ENCODE measurements at places on chromosomes 1 and 21.

- no peak for DNase-seq
These were observed 310.1 kb downstream of the DPYD start for GRCh38 chr1:97610748-97611147.

DNA sequence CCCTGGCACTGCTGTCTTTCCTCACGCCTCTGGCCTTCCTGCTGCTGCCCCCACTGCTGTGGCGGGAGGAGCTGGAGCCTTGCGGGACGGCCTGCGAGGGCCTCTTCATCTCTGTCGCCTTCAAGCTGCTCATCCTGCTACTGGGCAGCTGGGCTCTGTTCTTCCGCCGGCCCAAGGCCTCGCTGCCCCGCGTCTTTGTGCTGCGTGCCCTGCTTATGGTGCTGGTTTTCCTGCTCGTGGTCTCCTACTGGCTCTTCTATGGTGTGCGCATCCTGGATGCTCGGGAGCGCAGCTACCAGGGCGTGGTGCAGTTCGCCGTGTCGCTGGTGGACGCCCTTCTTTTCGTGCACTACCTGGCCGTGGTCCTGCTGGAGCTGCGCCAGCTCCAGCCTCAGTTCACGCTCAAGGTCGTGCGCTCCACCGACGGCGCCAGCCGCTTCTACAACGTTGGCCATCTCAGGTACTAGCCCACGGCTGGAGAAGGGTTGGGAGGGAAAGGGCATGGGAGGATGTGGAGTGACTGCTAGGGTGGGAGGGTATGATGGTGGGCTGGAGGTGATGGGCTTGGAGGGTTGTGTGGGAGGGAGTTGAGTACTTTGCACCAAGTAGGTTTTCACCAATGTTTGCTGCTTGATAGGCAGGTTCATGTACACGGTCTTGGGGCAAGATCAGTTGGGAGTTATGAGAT, 18.9 kb downstream of the VANGL2 start:
- no peak for DNase-seq

- no peak for DNase-seq
These were observed 822 bp upstream of the ELOVL1 start for GRCh38 chr1:43368646-43369020.

DNA sequence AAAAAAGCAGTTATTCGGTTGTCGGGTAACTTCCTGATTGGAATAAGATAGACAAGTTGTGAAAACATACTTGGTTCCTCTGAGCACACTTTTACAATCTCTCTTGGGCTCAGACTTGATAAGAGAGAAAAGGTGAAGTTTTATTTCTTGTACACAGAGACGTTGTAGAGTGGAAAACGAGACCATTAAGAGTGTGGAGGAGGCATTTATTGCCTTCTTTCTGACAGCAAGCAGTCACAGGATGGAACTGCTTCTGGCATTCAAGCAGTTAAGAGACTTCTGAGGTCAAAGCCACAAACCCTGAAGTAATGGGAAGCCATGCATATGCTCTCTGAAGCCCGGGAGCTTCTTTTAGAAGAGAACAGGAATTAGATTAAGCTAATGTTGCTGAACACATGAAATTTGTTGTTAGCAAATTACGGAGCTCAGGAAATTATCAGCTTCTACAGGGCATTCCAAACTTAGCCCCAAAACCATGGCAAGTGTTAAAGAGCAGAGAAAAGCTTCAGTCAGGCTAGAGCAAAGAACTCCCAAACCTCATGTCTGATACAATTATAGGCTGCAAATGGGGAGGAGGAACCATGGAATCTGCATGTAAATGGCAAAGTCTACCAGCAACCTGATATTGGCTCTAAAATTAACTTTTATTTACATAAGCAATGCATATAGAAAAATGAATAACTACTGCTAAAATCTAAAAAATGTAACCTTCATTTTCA, 26.0 kb downstream of the S1PR1 start:
- no peak for DNase-seq

GRCh38 chr1:148385371-148386030, 97.6 kb downstream of the PPIAL4G start:
- no peak for DNase-seq

DNA sequence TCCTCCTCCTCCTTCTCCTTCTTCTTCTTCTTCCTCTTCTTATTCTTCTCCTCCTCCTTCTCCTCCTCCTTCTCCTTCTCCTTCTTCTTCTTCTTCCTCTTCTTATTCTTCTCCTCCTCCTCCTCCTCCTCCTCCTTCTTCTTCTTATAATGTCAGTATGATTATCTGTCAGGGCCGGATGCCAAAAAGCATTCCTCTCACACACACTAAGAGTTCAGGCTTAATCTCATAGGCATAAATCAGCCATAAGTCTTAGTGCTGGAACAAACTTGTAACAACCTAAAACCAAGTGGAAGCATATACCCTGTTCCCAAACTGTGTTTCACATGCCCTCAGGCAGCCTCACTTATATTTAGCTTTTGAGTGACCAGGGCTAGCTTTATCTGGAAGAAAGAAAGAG, 240.3 kb downstream of the LMX1A start:
- DNase-seq = no peak

DNA sequence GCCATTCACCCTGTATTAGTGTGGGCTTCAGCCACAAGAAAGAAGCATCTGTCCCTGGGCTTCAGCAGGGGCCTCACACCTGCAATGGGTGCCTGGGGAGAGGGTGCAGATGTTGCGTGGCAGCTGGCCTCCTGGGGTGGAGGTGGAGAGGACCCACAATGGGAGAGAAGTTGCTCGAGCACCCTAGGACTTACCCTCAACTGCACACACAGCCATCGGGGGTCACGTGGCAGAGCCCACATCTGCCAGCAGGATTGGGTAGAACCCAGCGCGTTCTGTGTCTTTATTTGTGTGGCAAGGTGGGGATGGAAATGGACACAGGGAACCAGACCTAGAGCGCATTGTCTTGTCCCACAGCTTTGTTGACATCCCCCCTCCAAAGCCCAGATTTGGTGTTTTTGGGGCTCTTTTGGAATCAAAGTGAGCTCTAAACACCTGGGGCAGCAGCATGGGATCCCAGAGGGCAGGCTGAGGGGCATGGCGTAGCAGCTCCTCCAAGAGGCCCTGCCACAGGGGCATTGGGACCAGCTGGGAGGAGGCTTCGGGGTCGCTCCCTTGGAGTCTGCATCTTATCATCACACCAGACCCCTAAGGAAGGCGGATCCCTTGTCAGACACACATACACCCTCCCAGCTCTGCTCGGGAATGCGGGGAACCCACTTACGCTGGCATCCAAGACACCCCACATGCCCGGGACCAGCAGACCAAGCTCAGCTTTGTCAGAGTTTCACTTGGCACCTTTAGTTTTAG, 5.1 kb downstream of the ABCG1 start:
- no peak for DNase-seq

GRCh38 chr1:224781800-224782199, 147.7 kb upstream of the DNAH14 start:
- no peak for DNase-seq

DNA sequence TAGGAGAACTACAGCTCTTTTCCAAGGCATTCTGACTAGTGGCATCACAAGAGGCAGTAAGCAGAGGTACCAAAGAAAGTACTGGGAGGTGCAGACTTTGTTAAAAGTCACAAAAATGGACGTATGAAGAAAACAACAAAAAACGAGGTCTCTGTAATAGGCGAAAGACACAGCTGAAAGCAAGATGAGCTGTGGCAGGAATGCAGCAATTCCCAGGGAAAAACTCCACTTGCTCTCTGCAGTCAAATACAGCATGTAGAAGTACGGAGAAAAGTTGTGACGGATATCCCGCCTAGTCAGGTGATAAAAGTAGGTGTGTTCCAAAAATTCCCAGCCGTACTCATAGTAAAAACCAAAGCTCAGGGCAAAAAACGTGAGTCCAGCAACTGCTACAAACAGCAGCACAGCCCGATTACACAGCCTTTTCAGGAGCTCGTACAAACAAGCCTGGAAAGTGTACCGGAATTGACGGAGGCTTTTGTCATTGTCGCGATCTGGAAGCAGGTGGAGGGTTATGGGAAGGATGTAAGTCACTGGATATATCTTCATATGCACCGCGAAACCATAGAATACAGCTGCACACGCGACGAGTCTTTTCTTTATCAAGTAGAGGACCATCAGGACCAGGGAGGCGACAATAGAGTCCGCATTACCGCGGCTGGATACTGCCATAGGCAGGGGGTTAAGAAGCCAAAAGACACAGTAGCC, 979 bp downstream of the PIGM start:
- DNase-seq = no peak

DNA sequence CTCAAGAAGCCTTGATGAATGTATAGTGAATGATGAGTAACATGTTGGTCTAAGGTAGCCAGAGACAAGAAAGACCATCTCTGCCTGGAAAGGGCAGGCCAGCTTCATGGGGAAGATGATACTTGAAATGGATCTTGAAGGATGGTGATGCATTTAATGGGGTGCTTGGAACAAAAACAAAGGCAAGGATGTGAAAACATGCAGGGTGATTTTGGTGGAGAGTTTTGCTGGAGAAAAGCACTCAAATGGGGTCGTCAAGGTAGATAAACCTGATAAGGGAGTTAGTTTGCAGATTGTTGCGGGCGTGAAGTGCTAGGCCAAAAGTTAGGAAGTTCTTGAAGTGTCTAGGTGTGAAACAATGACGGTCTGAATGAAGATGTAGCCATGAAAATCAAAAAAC, 205.4 kb downstream of the HLX start:
- no peak for DNase-seq

Data from stimulated activated CD8-positive, alpha-beta memory T cell treated with anti-CD3 and anti-CD28 coated beads, Interleukin-4, amount 100 ng/mL, for 1 hour (primary cell).